HFF-Myc (cell line): ENCODE measurements at places on chromosomes 1 and 21.

GRCh38 chr1:67795179-67795912 lies 37.9 kb downstream of the GNG12 start:
- no peak for DNase-seq

DNA sequence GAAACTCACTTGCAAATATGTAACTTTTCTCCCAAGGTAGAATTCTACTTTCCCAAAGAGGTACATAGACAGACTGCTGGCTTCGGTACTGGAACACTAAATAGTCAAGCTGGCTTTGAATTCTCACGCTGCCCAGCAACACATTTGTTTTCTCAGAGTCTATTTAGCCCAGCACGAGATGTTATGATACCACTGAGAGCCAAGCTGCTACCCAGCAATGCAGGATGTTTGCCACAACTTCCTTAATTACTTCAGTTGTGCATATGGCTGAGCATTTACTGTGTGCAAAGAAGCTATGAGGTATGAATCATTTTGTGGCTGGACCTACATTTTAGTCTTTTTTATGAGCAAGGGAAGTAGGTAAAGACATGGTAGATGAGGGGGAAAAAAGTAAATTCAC lies 793.2 kb downstream of the PLA2G4A start:
- no peak for DNase-seq

DNA sequence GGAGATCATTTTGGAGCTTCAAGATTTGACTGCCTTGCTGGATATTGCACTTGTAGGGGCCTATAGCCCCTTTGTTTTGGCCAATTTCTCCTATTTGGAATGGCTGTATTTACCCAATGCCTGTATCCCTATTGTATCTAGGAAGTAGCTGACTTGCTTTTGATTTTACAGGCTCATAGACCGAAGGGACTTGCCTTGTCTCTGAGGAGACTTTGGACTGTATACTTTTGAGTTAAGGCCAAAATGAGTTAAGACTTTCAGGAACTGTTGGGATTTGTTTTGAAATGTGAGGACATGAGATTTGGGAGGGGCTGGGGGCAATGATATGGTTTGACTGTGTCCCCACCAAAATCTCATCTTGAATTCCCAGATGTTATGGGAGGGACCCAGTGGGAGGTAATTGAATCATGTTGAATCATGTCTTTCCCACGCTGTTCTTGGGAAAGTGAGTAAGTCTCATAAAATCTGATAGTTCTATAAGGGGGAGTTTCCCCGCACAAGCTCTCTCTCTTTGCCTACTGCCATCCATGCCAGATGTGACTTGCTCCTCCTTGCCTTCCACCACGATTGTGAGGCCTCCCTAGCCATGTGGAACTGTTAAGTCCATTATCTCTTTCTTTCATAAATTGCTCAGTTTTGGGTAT lies 276.1 kb downstream of the LMX1A start:
- no peak for DNase-seq

DNA sequence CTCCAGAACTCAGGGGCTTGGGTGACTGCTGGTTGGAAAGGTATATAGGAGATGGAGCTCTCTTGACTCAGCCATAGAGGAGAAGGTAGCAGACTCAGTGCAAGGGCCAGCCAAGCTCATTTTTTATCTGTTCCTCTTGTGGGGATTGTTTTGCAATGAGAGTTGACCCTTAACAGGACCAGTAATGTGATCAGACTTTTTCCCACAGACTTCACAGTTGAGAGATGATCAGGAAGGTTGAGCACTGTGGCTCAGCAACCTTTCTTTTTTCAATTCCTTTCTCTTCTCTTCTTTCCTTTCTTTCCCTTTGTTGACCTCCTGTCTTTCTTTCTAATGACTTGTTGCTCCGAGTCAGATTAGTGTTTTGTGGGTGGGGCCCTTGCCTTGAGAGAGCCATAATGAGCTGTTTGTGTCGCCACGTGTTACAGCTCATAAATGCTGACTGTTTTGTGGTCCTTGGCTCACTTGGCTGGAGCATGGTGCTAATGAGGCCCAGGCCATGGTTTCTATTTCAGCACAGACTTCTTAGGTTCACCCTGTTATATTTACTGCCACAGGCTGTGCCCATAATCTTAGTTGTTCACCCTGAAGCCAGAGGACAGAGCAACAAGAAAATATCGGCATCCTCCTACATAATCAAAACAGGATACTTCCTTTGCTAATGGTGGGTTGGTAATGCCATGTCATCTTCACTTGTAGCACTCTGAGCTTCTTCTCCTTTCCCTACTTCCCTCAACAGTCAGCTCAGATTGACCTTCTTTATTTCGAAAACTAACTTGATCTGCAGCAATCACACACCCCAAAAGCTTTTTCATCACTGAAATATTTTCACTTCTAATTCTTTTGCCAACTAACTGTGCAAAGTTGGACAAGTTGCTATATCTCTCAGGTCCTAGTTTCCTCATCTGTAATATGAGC lies 13.9 kb downstream of the ADAM30 start:
- no peak for DNase-seq

DNA sequence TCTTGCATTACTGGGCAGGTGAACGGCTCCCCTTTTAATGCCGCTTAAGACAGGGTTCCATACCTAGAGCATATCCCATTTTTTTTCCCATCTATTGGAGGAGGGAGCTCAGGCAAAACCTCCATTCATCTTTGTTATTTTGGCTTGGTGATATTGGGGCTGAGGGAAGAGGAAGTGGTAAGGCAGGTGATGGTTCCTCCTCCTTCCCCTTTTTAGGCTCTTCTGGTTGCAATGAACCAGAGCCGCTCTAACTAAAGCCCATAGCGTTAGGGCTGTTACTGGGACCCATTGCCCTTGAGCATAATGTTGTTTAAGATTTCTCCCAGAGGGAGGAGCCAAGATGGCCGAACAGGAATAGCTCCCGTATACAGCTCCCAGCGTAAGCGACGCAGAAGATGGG lies 21.1 kb downstream of the PYHIN1 start:
- no peak for DNase-seq

DNA sequence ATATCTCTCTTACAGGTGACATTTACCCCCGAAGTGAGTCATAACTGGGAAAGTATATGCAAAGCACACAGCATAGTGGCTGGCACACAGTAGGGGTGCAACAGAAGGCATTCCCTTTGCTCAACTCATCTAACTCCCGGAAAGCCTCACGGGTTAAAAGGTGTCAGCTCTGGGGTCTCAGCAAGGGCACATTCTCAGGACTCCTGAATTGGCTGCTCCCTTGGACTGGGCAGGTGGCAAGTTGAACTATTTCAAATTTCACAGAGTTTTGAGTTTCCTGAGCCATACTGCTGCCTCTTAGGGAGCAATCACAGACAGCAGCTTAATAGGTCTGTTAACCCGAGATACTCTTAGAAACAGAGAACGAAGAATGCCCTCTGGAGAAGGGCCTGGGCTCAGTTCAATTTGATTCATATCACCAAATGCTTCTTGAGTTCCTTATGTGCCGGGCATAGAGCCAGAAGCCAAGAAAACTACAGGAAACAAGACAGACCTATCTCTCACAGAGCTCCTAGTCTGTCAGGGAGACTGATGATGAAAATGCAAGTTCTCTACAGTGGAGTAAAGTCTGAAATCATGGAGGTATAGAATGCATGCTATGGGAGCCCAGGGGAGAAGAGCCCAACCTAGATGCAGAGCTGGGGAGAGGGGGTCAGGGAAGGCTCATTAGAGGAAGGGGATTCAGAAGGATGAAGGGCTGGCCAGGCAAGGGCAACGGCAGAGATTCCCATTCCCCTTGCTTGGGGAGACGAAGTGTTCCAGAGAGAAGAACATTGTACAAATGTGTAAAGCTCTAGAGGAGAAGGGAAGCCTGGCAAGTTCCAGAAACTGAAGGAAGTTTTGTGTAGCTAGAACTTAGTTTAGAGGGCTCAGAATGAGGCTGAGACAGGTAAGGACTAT lies 143.9 kb upstream of the HMGB4 start:
- no peak for DNase-seq

DNA sequence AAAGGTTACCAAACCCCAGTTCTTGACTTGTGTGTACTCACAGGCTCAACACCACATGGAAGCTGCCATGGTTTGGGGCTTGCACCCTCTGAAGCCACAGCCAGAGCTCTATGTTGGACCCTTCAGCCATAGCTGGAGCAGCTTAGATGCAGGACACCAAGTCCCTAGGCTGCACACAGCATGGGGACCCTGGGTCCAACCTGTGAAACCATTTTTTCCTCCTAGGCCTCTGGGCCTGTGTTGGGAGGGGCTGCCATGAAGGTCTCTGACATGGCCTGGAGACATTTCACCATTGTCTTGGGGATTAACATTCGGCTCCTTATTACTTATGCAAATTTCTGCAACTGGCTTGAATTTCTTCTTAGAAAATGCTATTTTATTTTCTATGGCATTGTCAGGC lies 62.1 kb upstream of the PRRX1 start:
- no peak for DNase-seq

GRCh38 chr1:211541720-211542477 lies 37.1 kb downstream of the SLC30A1 start:
- DNase-seq: no peak

GRCh38 chr1:33680281-33680840 lies 183.5 kb upstream of the HMGB4 start:
- DNase-seq: no peak

- no peak for DNase-seq
Observed at GRCh38 chr1:27403931-27404330, 11.5 kb downstream of the GPR3 start.

GRCh38 chr21:44364151-44365053 lies 11.0 kb downstream of the TRPM2 start:
- no peak for DNase-seq

GRCh38 chr21:26385721-26386120 lies 187.4 kb downstream of the CYYR1 start:
- DNase-seq: no peak

GRCh38 chr21:35940074-35940927 lies 120.0 kb downstream of the SETD4 start:
- no peak for DNase-seq

DNA sequence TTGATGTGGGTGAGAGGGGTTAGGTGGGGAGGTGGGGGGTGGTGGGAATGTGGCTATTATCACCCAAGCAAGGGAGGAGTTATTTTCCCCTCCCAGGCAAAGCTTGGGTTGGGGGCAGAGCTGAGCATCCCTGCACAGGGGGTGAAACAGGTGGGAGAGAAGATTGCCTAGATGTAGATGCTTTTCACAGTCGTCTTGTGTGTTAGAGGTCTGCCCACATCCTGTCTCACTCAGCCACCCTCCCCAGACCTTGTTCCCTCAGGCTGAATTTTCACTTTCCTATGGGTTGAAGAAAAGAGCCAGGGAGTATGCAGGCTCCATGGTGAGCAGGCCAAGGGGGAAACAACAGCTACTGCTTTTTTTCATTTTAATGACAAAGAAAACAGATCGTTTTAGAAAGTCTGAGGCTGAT lies 223.5 kb downstream of the KIF26B start:
- DNase-seq: no peak

GRCh38 chr21:35236090-35236489 lies 187.0 kb upstream of the RUNX1 start:
- no peak for DNase-seq

DNA sequence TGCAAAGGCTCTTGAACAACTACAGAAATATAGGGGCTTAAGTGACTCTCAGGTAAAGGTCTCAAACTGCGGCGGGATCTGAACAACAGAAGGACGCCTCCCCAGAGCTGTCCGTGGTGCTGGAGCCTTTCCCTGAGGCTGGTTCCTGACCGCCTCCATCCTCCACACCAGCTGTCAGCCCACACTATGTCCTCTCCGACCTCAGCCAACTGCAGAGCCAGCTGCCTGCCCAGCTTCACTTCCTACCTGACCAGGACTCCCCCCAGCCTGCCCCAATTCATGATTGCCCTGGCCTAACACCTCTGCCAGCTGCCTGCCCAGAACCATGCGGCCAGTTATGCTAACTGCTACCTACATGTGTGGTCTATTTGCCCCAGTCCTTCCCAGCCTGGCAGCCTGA lies 63.6 kb upstream of the ZC3H12A start:
- peak; percentile 19 for DNase-seq

DNA sequence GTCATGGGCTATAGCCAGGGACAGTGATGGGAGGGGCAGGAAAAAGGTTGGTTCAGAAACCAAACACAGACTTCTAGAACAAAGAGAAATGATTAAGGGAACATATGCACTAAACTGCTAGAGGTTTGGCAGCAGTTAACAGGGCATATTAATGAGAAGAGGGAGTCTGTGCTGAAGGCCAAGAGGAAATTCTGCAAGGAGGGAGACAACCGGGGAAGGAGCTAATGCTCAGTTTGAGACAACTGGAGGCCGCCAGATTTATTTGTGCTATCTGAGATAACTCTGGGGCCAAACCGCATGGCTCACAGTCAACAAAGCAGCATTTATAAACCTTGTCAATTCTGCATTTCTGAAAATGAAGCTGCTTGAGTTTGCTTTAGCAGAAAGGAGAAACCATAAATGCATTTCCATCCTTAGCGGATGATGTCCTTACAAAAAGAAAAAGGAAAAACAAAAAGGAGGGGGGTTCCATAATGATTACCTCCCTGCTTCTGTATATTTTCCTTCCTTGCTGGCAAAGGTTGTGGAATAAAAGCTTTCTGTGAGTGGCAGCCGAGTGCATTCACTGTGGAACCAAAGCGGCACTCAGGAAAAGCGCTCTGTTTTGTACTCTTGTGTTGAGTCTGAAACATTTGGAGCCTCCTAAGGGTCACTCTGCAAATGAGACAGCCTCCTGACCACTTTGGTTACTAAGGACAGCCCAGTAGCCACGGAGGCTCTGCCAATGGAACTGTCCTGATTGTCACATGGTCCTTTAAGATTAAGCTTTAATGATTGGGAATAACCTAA lies 70.3 kb downstream of the SIM2 start:
- no peak for DNase-seq

DNA sequence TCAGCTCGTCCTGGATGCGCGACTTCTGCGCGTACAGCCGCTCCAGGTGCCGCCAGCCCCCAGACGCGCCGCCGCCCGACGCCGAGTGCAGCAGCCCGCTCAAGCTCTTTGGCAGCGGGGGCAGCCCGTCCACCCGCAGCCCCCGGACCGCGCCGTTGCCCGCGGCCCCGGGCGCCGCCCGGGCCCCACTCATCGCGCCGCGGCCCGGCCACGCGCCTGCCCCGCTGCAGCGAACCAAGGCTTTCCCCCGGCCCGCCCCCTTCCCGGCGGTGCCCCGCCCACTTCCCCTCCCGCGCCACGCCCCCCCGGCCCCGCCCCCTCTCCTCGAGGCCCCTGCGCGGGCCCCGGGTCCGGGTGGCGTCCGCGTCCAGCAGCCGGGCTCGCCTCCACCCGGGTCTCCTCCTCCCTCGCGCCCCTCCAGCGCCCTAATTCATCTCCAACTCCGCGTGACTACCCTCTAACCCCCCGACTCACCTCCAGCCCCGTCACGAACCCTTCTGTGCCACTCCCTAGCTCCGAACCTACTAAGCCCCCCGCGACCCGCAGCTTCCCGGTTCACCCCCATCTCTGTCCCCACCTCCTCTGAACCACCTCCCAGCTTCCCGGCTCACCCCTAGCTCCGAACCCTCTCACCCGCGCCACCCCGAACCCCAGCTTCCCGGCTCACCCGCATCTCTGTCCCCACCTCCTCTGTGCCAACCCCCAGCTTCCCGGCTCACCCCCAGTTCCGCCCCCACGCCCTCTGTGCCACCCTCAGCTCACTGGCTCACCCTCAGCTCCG lies at the start of gene FAM89A:
FAM89A (minus strand) TSS at position 236 of the 781 bp plus-strand sequence; CDS start at position 193, 43 bp downstream.
- no peak for DNase-seq

DNA sequence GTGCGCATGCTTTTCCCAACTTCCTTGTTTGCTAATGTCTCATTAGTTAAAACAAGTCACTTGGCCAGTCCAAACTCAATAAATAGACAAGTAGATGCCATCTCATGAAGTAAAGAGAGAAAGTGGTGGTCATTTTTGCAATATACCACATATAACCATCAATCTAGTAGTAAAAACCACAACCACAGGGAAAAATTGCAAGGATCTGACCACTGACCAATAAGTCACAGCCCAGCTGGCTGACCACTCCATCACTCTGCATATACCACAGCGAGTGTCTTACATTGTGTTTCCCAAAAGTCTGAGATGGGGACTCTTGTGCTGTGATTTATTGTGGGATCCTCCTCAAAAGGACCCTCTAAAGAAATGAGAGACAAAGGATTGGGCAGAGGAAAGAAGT lies 76.0 kb downstream of the FH start:
- DNase-seq: no peak
